Cerebellum (tissue), 4 donors: ENCODE measurements at places on chromosomes 7 and 10.
A peak's percentile ranks its signal among the peaks of the same experiment; 100 is the strongest.

- peak; percentile 84 for DNase-seq
Measured at GRCh38 chr7:100407285-100408180, 21.0 kb downstream of the ZCWPW1 start.

DNA sequence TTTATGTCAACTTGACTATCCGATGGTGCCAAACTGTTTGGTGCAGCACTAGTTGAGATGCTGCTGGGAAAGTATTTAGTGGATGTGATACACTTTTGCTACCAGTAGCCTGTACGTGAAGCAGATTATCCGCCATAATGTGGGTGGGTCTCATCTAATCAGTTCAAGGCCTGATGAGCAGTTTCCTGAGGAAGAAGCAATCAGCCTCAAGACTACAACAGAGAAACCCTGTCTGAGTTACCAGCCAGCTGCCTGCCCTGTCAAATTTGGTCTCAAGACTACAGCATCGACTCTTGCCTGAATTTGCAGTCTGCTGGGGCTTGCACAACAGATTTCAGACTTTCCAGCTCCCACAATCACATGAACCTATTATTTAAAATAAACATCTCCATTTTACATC, 10.9 kb upstream of the RBP3 start:
- DNase-seq: no peak

DNA sequence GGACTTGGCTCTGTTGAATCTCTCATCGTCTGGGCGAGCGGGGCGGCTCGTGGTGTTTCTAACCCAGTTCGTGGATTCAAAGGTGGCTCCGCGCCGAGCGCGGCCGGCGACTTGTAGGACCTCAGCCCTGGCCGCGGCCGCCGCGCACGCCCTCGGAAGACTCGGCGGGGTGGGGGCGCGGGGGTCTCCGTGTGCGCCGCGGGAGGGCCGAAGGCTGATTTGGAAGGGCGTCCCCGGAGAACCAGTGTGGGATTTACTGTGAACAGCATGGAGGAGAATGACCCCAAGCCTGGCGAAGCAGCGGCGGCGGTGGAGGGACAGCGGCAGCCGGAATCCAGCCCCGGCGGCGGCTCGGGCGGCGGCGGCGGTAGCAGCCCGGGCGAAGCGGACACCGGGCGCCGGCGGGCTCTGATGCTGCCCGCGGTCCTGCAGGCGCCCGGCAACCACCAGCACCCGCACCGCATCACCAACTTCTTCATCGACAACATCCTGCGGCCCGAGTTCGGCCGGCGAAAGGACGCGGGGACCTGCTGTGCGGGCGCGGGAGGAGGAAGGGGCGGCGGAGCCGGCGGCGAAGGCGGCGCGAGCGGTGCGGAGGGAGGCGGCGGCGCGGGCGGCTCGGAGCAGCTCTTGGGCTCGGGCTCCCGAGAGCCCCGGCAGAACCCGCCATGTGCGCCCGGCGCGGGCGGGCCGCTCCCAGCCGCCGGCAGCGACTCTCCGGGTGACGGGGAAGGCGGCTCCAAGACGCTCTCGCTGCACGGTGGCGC, at the start of gene EN2:
EN2 (plus strand) TSS at position 19 of the 767 bp plus-strand sequence; CDS start at position 268, 249 bp downstream.
- DNase-seq: no peak

- DNase-seq: no peak
Measured at GRCh38 chr7:55069271-55069792, 50.5 kb downstream of the EGFR start.

- no peak for DNase-seq
Measured at GRCh38 chr10:69453795-69454194, 2.5 kb downstream of the TSPAN15 start.
